Kidney (tissue), 22 donors: ENCODE measurements at places on chromosomes 7 and 10.

- H3K27me3 ChIP-seq, result no peaks in the 10 kb centered on the region
- H3K27ac ChIP-seq, result no peak overlapping the region
- H3K4me3 ChIP-seq, result no peak overlapping the region
- H3K4me1 ChIP-seq, result no peaks in the 10 kb centered on the region
Observed at GRCh38 chr10:106682175-106682574, 482.3 kb downstream of the SORCS1 start.

DNA sequence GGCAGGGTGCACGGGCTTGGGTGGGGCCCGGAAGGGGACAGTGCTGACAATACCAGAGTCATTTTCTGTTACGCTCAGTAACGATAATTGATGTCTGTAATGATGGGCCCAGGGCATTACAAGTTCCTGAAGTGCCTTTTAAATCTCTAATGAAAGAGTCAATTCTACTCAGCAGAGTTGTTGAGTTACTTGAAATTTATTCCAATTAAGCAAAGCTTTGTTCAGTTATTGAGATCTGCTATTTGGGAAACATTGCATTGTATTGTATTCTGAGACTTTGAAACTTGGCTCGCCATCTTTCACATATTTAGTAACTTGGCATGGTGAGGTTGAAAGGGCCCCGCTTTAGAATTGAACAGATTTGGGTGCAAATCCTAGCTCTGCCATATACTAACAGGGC, 34.7 kb downstream of the MINDY4 start:
- no peaks in the 10 kb centered on the region for H3K36me3 ChIP-seq
- H3K4me1 ChIP-seq, result no peaks in the 10 kb centered on the region
- no peak overlapping the region for H3K4me3 ChIP-seq
- DNase-seq, result no peak
- no peak overlapping the region for H3K27ac ChIP-seq

DNA sequence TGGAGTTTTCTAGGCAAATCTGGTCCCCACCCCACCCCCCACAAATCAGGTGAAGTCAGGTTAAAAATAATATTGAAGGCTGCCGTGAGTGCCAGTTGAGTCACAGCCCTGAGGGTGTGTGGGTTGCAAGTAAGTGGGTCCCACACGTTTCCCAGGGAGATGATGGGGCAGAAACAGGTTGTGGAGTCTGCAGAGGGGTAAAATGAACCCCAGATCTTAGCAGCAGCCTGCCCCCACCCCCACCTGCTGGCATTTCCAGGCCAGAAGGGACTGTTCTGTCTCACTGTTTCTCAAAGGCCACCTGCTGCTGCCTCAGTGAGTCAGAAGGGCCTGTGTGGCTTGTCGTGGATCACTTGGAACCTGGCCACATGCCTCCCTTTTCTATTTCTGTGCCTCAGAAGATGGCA, 59.8 kb upstream of the SMNDC1 start:
- DNase-seq, result no peak
- no peaks in the 10 kb centered on the region for H3K4me1 ChIP-seq
- H3K4me3 ChIP-seq, result no peak overlapping the region

GRCh38 chr10:50362547-50363125, 111.3 kb upstream of the ASAH2 start:
- no peak overlapping the region for H3K4me3 ChIP-seq
- no peak for DNase-seq
- no peaks in the 10 kb centered on the region for H3K36me3 ChIP-seq
- H3K27ac ChIP-seq, result no peak overlapping the region
- no peaks in the 10 kb centered on the region for H3K27me3 ChIP-seq
- no peaks in the 10 kb centered on the region for H3K4me1 ChIP-seq

DNA sequence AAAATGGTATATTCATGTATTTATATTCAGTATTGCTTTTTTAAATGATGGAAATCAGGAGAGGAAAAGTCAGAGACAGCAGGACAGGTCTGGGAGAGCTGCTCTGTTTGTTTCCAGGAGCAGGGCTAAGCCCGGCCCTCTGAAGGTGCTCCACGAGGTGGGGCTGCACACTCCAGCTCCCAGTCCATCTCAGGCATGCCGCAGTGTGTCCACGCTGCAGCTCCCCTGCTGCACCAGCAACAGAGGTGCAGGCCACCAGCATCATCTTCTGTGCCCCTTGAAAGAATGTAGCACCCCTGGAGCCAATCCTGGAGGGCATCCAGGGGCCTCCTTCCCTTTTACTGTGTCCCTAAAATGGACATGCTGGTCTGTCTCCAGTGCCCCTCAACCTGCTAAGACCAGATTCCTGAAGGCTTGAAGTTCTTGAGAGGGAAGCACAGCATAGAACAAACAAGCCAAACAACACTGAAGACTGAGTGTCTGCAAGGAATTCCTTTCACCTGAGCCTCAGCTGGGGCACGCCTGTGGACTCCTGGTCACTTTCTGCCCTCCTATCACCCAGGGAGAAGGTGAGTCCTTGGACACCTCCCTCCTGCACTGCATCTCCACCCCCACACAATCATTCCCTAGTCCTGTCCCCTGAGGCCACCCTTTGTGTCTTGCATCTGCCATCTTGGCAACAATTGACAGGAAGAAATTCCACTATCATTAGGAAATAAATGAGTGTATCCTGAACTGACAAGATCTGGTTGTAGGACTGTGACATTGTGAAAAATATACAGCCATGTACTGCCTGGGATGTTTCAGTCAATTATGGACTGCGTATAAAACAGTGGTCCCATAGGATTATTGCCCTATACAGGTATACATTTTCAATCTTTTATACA, 100.5 kb downstream of the CXCL12 start:
- H3K4me3 ChIP-seq, result no peak overlapping the region
- H3K27me3 ChIP-seq, result no peaks in the 10 kb centered on the region
- H3K4me1 ChIP-seq, result no peaks in the 10 kb centered on the region
- DNase-seq, result no peak
- no peak overlapping the region for H3K27ac ChIP-seq

DNA sequence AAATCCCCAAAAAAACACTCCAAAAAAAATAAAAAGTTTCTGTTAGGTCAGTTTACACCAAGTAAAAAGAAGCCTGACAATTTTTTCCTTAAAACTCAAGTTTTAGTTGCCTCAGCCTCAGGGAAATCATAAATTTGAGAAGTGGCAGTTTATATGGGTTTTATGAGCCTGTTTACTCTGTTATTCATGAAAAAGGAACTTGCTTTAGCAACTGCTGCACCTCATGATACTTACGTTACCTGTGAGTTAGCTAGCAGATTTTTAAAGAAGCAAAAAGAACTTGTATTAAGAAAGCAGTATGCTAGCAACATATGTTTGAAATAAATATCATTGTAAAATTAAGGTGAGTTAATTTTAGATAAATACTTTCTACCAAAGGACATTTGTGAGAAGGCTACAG, 1264.5 kb upstream of the PHF14 start:
- no peak overlapping the region for H3K27ac ChIP-seq
- no peaks in the 10 kb centered on the region for H3K4me1 ChIP-seq
- H3K36me3 ChIP-seq, result no peaks in the 10 kb centered on the region
- H3K4me3 ChIP-seq, result no peak overlapping the region
